ENCODE measurements at places on chromosomes 5 and 9.
A peak's percentile ranks its signal among the peaks of the same experiment; 100 is the strongest.

GRCh38 chr9:21281275-21281674, 23.8 kb downstream of the IFNA5 start:
- DNase-seq: no peak

DNA sequence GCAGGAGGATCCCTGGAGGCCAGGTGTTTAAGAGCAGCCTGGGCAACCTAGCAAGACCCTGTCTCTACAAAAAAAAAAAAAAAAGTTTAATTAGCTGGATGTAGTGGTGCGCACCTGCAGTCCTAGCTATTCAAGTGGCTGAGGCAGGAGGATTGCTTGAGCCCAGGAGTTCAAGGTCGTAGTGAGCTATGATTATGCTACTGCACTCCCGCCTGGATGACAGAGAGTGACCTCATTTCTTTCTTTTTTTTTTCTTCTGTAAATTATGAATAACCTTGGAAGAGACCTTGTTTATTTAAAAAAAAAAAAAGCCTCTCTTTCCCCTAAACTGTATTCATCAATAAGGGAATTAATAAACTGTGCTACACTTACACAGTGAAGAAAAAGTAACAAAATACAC, 43.6 kb upstream of the SLC30A5 start:
- DNase-seq: no peak

DNA sequence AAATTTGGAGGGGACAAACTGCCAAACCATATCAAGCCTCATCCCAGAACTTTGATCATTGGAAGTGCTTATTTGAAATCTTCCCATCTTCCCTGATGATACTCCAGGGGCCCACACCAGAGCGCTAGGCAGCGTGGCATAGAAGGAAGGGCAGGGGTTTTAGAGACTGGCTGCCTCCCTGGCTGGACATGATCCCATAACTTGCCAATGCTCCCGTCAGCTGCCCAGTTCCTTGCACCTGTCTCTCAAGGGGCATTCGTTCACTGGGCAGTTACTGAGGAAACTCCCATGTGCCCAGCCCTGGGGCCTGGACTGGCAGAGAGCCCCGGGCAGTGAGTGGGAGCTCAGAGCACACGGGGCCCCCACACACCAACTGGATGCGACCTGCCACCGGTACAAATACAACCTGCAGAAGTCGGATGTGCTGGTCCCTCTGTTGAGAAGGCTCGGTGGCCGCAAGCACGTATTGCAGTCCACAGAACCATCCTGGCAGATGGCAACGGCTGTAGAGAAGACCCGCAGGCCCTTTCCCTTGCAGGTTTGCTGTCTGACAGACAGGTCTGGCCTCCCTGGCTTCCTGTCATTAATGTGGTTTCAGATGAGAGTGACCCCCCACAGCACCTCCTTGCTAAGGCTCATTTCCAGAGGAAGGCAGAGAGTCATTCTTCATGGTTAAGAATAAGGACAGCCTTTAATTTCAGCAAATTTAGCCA, 122.4 kb downstream of the MVB12B start:
- DNase-seq: no peak

DNA sequence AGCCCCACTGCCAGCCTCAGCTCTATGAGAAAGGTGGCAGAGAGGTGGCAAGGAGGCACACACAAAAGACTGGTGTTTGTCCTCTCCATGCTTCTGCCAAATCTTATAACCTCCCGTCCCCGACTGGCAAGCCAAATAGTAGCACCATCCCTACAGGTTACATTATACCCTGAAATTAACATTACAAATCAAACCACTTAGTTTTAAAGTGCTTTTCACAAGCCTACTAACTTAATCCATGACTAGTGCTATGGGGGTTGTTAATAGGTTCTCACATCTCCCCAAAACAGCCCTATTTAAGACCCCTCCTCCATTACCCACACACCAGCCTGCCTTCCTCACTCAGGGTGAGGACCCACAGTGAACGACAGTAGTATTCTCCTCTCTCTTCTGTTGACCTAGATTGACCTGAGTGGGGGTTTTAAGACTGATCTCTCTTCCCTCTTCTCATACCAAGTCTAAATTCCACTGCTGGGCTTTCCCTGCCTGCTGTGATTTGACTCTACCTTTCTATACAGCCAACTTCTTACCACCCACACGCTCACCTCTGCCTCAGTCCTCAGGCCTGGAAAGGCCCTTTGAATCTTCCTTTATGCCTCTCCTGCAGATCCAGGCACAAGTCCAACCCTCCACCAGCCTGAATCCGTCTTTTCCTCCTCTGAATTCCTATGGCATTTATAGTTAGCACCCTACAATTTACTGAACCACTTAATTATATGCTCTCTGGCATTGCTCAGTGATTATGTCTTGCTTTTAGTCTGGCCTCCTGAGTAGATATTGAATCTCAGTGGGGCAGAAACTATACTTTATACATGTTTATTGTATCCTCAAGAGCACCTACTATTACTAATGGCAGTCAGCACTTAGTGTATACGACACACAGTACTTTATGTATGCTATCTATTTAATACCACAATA, 116.1 kb downstream of the TMEM174 start:
- no peak for DNase-seq

GRCh38 chr9:107603281-107603680, 113.7 kb upstream of the KLF4 start:
- DNase-seq: no peak

- DNase-seq: no peak
Measured at GRCh38 chr9:71209890-71210289, 88.5 kb upstream of the TRPM3 start.

GRCh38 chr5:54217826-54218503, 92.4 kb downstream of the ARL15 start:
- DNase-seq: peak; percentile 28

DNA sequence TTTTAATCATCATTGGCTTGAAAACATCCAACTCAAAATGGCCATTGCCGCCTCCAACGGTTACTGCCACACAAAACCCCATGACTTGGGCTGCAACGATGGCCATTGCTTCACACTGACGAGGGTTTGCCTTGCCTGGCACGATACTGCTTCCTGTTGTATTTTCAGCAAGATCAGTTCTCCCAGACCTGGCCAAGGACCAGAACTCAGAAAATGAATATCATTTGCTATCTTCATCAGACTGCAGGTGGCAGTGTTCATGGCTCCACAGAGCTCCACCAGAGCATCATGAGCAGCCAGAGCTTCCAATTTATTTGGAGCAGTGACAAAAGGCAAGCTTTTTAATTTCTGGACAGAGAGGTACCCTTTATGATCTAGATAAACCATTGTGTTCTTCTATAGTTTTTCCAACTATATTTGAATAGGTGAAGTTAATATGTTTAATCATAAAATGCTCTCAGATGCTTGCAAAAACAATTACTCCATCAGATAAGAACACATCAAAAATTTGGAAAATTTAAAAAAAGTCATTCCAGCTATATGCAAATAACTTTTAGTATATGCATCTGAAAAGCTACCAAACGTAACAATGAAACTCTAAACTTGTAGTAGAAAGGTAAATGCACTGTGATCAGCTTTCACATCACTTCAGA, 10.4 kb downstream of the AMACR start:
- peak; percentile 65 for DNase-seq

GRCh38 chr5:75550597-75550996, 38.9 kb downstream of the POLK start:
- no peak for DNase-seq

DNA sequence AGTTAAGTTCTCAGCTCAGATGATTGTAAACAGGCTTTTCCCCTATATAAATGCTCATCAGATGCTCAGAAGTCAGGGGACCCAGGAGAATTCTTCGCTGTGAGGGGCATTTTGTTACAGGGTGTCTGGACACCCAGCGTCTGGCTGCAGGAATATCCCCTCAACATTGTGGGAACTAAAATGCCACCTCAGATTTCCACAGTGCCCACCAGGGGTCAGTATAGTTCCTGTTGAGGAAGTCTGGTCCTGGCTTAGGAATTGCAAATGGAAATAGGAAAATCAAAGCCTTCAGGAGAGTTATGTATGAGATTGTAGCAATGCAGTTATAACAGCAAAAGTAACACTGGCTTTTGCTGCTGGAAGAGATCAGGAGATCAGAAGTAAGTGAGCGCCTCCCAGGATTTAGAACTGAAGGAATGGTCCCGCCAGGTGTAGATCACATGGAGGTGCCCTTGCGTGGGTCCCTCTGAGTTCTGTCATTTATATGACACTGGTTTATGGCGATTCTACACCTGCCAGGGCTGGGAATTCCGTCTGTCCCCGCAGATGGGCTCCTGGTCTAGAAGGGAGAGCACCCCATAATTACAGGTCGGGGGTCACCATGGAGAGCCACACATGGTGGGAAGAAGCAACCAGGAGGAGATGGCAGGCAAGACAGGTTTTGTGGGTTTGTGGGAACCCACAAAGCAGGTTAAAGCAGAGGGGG, 47.1 kb upstream of the CTSL start:
- peak; percentile 48 for DNase-seq

DNA sequence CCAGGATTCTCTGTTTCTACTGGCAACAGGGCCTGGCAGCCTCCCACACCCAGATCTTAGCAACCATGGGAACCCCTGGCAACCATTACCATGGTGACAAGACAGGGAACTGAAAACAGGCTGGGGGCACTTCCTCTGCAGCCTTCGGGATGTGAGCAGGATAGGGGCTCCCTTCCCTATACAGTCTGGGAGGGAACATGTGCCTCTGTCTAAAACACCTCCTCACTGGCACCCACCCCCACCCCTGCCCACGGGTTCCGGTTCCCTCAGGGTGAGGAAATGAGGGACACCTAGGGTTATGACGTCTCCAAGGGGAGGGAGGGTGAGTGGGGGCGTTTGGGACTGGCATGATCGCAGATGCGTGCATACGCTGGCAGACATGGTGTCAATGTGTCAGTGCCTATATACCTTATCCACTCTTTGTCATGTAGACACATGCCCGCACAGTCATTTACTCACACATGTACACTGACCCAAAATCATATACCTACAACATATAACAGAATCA, 3.0 kb upstream of the DNAJB5 start:
- DNase-seq: no peak

DNA sequence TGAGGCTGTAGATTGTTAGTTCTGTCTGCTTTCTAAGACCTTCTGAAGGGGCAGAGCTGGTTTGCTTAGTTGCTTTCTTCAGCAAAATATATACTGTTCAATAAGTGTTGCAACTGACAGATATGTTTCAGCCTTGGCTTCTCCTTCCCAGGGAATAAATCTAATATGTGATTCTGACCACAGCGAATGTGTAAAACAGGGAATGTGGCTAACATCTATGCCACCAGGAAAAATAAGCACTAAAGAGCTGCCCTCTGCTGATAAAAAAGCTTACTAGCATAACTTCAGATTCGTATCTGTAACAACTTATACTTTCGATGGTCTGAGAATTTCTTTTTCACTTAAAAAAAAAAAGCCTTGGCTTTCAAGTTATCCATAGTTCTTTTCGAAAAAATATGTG, 13.0 kb upstream of the OSMR start:
- DNase-seq: no peak

DNA sequence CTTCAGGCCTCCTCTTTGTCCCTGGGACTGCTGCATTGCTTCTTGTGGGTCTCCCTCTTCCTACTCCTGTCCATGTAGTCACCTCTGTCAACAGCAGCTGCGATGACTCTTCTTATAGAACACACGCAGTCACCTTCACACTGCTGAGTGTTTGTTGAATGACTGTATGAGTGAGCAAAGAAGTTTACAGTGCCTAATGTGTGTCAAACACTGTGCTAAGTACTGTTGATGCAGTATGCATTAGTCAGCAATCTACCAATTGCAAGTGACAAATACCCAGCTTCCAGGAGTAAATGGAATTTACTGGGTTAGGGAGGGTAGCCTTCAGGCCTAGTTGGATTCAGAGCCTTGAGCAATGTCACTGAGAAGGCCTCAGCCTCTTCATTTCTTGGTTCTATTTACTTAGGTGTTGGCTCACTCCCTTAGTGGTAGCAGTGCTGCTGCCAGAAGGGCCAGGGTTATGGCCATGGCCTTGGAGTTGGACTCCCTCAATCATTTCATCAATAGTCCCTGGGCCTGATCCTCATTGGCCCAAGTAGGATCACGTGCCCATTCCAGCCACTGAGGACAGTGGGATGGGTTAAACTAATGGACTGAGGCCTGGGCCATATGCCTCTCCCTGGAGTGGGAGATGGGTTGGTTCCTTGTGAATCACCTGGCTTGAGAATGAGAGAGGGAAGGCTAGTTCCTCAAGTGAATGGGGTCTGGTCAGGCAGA, 93.5 kb downstream of the RGS3 start:
- DNase-seq: peak; percentile 32

DNA sequence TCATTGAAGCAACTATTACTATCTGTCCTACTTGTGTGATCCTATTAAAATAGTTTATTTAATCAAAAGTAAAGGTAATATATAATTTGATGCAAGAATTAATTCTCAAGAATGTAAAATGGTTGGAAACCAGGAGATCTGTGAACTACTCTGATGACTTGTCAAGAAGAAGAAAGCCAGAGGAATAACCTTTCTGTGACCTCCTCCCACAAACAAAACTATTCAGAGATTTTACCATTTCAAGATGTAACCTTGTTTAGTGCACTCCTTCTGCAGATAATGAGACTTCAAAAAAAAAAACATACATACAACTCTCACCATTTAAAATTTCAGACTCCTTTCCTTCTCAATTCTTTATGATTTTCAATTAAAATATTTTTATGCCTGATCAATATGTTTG, 79.5 kb downstream of the RFX3 start:
- no peak for DNase-seq

- no peak for DNase-seq
Measured at GRCh38 chr5:141003791-141004611, 37.7 kb downstream of the PCDHAC2 start.

DNA sequence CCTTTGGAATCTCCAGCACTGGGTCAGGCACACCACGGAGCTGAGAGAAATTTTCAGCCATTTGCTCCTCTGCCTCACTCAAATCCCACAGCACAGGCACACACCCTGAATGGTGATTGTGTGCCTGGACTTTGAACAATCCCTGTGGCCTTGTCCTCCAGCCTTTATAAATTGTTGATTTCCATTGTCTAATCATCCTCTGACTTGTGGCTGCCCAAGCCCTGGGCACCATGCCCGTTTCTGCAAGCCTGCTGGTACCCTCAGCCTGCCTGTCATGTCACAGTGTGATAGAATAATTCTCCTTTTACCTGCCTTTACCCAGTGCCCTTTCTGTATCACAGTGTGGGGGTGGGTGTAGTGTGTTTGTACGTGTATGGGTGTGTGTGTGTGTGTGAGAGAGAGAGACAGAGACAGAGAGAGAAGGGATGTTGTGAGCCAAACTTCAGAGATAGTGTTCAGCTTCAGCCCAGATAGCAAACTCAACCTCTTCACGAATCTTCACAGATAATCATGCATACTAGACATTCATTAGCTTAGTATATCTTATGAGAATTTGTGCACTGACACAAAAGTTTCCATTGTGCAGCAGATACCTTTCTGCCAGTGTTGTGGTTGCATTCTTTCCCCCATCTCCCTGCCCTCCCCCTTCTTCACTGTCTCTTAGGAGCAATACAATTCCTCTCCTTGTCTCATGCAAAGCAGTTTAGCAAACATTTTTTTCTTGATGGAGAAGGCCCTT, 27.8 kb upstream of the SLC44A1 start:
- DNase-seq: no peak

DNA sequence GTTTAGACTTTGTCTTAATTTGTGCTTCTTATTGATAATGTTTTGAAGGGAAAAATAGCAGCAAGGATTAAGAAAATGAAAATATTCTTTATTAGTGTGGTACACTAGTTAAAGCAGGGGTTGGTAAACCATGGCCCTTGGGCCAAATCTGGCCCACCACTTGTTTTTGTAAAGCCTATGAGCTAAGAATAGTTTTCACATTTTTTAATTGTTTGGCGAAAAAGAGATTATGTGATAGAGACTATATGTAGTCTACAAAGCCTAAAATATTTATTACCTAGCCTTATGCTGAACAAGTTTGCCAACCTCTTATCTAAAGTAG, 57.2 kb downstream of the KCNN2 start:
- no peak for DNase-seq
